Aorta (tissue), 5 donors: ENCODE measurements at places on chromosomes 1 and 21. TPM values are rescaled to one million over a fixed set of nuclear protein-coding genes. Genes with fewer than 3 reads are reported as not detected.

ITLN2 gene
- not detected for total RNA-seq

ZNF436 gene
- total RNA-seq: 12.5 TPM

CTNNBIP1 gene
- total RNA-seq: 18.8 TPM

DENND4B gene
- total RNA-seq: 45.7 TPM

DNA sequence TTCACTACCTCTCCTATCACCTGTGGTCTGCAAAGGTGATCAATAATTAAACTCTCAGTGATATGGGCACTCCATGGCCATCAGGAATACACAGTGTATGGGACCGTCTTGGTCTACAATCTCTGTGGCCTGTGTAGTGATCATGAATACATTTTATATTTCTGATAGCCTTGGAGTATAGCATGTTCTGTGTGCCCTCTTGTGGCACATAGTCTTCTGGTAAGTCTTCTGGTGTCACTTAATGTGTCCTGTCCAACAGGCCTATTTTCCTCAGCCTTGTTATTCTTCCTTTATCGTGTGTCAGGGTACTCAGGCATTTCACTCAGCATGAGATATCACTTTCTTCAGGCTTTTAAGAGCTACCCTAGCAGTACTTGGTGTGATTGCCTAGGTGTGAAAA lies 393.6 kb downstream of the AGBL4 start:
- no peaks in the 10 kb centered on the region for H3K27me3 ChIP-seq
- no peak overlapping the region for H3K4me3 ChIP-seq
- H3K4me1 ChIP-seq: no peaks in the 10 kb centered on the region
- DNase-seq: no peak
- H3K27ac ChIP-seq: no peak overlapping the region
- H3K36me3 ChIP-seq: no peaks in the 10 kb centered on the region

- no peaks in the 10 kb centered on the region for H3K36me3 ChIP-seq
- peaks cover 5% of the 10 kb centered on the region for H3K4me1 ChIP-seq
- no peaks in the 10 kb centered on the region for H3K27me3 ChIP-seq
- no peak overlapping the region for H3K4me3 ChIP-seq
- DNase-seq: no peak
- H3K27ac ChIP-seq: peak overlapping the region; percentile 88
These were observed 48.7 kb upstream of the TNR start for GRCh38 chr1:175792136-175792535.

DNA sequence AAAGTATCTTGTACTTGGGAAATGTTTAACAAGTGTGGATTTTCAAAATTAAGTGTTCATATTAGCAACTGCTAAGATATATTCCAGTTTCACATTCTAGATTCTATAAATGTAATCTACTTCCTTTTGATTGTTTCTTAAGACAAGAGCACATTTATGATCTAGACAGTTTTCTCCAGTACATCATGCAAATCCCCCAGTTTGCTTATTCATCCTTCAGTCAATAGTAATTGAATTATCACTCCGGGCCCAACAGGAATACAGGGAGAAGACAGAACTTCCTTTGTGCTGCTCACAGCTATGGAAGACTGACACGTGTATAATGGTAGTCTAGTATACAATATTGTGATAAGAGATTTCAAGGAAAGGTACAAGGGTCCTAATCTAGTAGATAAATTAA lies 14.5 kb downstream of the PLA2G4A start:
- H3K27me3 ChIP-seq: no peaks in the 10 kb centered on the region
- no peak for DNase-seq
- H3K4me3 ChIP-seq: no peak overlapping the region
- no peaks in the 10 kb centered on the region for H3K36me3 ChIP-seq
- H3K4me1 ChIP-seq: no peaks in the 10 kb centered on the region

DNA sequence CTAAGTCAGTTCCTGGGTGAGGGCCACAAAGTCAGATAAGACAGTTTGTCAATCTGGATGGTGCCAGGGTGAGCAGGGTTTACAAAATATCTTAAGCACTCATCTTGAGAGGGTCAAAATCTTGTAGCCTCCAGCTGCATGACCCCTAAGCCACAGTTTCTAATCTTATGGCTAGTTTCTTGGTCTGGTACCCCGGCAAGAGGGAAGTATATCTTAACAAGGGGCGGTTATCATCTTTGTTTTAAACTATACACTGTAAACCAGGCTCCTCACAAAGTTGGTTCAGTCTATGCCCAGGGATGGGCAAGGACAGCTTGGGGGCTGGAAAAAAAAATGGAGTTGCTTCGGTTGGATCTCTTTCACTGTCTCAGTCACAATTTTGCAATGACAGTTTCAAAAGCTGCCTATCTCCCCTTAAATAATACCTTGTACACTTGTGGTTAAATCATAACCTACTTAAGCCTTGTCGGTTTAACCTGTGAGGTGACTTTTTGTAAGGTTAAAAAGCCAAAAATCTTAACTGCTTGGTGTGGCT lies 7.8 kb upstream of the CD46 start:
- H3K27me3 ChIP-seq: no peaks in the 10 kb centered on the region
- no peaks in the 10 kb centered on the region for H3K4me1 ChIP-seq
- no peak overlapping the region for H3K27ac ChIP-seq
- DNase-seq: no peak

GRCh38 chr1:182174513-182174855 lies 113.0 kb upstream of the ZNF648 start:
- no peak overlapping the region for H3K4me3 ChIP-seq
- no peak for DNase-seq
- no peaks in the 10 kb centered on the region for H3K4me1 ChIP-seq
- no peak overlapping the region for H3K27ac ChIP-seq

DNA sequence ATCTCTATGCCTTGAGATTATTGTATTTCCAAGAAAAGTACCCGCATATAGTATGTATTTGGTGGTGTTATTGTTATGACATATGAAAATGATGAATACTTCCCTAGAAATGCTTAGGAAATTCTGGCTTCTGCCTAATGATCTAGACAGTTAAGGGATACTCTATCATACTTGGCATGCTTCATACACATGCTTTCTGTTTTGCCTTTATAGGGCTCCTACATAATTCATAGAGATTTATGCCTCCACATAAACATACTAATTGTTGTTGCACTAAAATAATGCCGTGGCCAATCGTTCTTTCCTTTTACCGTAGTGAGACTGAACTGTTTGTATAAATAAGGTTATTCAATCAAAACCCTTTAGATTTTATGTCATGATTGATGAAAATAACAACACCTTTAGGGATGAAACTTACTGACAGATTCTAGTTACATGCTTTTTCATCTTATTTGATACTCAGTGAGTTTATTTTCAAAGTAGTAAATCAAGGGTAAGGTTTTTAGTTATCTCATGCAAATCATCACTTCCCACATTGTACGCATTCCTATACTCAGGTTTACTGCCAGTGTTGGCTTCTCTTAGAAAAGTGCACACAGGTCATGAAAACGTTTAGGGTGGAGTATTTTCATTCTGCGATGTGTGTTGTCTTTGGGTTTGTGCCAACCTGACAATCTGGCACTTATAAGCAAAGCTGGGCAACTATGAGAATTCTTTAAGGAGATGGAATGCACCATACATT lies 40.5 kb upstream of the SCYL3 start:
- H3K27me3 ChIP-seq: no peaks in the 10 kb centered on the region
- no peak for DNase-seq
- H3K36me3 ChIP-seq: no peaks in the 10 kb centered on the region

GRCh38 chr1:2544093-2544874 lies 11.9 kb upstream of the TNFRSF14 start:
- H3K36me3 ChIP-seq: no peaks in the 10 kb centered on the region
- no peak for DNase-seq
- H3K4me3 ChIP-seq: no peak overlapping the region
- no peak overlapping the region for H3K27ac ChIP-seq
- H3K4me1 ChIP-seq: no peaks in the 10 kb centered on the region

DNA sequence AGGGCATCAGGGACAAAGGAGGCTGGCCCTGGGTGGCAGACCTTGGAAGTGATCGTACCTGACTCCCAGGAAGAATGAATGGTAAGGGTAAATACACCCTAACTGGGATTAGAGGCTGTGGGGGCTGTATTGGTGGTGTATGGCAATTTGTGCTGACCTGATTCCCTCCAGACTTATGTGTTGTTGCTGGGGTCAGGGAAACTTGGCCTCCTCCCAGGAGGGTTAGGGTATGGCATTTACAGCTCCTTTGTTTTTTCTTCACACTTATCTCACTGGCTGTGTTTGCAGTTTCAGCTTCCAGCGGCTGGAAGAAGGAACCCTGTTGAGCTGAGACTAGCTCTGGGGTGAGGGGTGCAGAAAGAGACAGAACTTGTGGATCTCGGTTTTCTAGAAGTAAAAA lies 8.2 kb downstream of the VANGL1 start:
- H3K27me3 ChIP-seq: no peaks in the 10 kb centered on the region
- no peaks in the 10 kb centered on the region for H3K36me3 ChIP-seq
- H3K4me3 ChIP-seq: no peak overlapping the region
- H3K27ac ChIP-seq: no peak overlapping the region
- DNase-seq: no peak
